ENCODE measurements at places on chromosomes 1 and 21.

DNA sequence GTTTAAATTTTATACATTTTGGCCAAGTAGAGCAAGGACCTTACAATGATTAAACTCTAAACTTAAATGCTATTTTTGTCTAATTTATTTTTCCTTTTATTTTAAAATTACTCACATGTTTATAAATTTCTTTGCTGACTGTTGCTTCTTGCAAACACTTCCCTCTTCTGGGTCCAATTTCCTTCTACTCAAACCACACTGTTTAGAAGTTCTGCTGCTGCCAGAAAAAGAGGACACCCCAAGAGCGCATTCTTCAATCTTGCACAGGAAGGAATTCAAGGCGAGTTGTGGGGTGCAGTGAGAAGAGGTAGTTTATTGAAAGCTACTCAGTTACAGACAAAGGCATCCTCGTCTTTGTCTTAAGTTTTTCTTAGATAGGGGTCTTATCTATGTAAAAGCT, 88.5 kb upstream of the NEK7 start:
- no peak for DNase-seq

- DNase-seq, result no peak
These were observed 60.8 kb upstream of the PRRC2C start for GRCh38 chr1:171424494-171424893.

DNA sequence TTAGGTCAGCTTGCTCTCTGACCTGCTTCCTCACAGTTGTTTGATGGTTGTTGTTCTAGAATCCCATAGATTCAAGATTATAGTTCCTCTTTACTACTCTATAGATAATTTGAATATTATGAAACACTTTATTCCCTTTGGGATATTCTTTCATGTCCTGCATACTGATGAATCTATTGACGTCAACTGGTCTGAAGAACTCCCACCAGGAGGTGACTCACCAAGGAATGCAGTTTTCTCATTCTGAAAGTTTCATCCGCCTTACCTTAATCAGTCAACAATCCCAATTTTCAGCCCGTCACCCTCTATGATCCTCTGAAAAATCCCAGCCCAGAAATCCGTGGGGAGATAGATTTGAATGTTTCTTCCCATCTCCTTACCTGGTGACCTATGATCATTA, 834.1 kb upstream of the PRMT6 start:
- no peak for DNase-seq

DNA sequence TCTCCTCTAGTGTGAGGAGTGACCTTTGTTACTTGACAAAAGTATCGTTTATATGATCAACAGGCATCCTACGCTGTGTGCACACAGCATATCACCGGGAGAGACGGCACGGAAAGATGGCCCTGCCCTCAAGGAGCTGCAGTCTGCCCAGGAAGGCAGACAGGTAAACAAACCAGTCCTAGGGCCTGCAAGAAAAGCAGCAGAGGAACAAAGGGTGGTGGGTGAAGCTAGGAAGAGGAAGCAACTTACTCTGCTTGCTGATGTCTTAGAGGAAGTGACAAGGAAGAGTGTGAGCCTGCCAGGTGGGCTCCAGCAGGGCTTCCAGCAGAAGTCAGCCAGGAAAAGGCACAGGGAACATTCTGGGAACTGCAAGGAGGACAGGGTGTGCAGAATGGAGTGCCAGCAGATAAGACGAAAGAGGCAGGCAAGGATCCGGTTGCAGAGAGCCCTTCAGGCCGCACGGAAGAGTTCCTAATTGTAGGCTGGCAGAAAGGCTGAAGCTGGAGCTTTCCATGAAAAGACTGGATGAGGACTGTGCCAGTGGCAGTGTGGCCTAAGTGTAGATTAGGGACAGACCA, 106.7 kb downstream of the SLC45A1 start:
- DNase-seq, result no peak

- no peak for DNase-seq
These were observed at the start of gene TTC22 for GRCh38 chr1:54800899-54801759. TSS of gene TTC22 (minus strand) at chr1:54801323. CDS start at chr1:54801163, 160 bp downstream.

DNA sequence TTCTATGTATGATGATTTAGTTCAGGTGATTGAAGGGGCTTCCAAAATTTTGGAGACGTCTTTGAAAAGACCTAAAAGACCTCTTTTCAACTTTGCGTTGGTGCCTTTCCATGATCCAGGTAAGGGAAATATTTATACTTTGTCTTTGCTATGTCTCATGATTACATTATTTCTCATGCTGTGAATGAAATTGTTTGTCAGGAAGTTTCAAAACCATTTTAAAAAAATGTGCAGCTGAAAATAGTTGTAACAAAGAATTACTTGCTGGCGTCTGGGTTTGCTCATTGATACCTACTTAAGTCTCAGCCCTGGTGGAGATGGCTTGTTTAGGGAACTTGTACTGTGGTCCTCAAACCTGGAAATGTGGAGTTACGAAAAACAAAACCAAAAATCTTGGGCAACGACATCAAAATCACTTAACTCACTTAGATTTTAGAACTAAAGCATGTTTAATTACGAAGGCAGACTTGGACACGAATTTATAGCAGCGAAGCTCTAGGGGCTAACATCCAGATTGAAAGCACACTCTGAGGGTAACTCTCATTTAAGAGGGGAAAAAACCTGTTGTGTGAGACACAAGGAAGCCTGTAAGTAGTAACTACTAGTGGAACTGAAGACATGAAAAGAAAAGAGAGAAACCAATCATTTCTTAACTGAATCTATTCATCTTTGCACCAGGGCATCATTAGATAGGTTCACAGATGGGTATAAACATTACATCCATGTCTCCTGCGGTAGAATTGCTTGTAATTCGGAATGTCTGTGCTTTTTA, 924 bp downstream of the HMCN1 start:
- no peak for DNase-seq

DNA sequence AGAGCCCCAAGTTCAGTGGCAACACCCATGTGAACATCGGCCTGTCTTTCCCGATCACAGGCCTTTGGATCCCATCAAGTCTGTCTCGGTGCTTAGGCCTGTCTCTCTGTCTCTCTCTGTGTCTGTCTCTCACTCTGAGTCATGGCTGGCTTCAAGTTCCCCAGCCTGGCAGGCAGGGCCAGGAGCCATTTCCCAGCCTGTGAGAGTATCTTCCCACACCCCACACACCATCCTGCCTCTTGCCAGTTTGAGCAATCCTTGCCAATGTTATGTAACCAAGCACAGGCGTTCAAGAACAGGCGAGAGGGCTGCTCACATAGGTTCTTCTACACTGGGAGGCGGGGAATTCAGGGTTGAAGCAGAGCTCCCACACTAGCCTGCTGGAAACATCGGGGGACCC, 70.0 kb upstream of the TMEM51 start:
- no peak for DNase-seq

GRCh38 chr21:36705679-36706481, 7.0 kb downstream of the SIM2 start:
- DNase-seq, result no peak
